ENCODE measurements at places on chromosomes 6 and 20. TPM values are rescaled to one million over a fixed set of nuclear protein-coding genes. Genes with fewer than 3 reads are reported as not detected.

SDHAF4 gene
- total RNA-seq = 16.0 TPM

PLCB4 gene
- total RNA-seq = 15.0 TPM

ZNF133 gene
- 16.7 TPM for total RNA-seq

KCNK16 gene
- not detected for total RNA-seq

PPP1R3G gene
- total RNA-seq = 0.48 TPM
